ENCODE measurements at places on chromosomes 3 and 15.
A peak's percentile ranks its signal among the peaks of the same experiment; 100 is the strongest.

DNA sequence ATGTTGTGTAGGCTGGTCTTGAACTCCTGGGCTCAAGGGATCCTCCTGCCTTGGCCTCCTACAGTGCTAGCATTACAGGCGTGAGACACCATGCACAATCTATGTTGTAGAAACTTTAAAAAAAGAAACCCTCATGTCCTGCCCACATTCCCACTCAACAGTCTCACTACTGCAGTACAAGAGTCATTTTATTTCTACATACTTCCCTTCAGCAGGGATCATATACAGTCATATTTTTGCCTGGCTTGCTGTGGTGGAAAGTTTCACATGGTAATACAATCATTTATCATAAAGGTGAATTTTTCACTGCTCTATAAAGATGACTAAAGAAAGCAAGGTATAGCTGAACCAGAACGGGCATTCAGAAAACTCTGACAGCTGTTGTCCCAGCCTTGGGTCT is 53.8 kb upstream of the PIK3CB start:
- no peak for DNase-seq

- DNase-seq, result no peak
Observed at GRCh38 chr3:155196131-155197021, 97.1 kb downstream of the STRIT1 start.

GRCh38 chr3:142578329-142579223 is at the start of gene ATR:
ATR (minus strand) TSS chr3:142578733; CDS start chr3:142578704, 29 bp downstream.
- DNase-seq, result peak; percentile 97

DNA sequence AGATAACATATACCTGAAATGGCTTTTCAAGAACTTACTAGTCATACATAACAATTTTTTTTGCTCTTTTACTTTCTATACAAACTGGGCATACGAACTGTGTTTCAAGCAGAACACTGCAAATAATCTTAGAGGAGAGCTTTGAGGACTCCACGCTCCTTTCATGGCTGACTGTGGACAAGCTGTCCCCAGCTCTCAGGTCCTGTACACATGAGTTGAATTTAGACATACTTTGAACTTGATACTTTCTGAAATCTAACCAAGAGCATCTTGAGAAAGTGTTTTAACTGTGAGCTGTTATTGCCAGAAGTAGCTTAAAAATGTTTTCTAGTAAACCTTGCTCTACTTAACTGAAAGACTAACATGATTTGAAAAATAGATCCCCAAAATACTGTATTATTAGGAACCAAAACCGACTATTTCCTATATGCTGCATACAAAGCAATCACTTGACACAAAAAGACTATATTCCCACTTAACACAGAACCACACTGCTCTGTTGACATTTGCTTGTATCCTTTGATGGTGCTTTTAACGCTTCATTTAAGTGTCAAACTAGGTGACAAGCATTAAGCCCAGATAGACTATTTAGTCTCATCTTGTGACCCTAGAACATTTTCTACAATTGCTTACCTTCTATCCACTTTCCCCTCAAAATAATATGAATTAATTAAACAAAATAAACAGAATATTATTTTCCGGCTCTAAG is 755.8 kb downstream of the ROBO1 start:
- DNase-seq, result no peak

DNA sequence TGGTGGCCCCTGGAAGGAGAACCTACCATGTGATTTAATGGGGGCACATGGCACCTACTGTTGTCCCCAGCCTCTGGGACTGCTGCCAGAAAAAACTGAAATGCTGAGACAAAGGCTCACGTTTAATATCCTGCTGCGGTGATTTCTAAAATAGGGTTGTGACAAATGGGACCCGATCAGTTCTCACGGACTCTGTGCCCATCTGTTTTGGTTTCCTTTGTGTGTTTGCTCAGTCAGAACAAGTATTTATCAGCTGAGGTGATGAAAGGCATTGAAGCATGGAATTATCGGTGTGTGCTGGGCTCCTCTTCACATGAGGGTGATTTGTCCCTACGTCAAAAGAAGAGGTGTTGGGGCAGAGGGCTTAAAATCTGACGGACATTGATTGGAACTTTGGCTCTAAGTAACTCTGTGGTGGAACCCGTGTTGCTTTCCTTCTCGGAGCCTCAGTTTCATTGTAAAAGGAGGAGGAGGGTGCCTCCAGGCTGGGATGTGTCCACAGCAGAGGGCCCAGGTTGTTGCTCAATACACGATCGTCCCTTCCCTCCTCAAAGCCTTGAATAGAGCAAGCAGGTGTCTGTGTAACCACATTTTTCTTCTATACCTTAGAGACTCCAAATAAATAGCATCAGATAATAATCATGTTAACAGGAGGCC is 283.3 kb upstream of the RGMA start:
- no peak for DNase-seq

DNA sequence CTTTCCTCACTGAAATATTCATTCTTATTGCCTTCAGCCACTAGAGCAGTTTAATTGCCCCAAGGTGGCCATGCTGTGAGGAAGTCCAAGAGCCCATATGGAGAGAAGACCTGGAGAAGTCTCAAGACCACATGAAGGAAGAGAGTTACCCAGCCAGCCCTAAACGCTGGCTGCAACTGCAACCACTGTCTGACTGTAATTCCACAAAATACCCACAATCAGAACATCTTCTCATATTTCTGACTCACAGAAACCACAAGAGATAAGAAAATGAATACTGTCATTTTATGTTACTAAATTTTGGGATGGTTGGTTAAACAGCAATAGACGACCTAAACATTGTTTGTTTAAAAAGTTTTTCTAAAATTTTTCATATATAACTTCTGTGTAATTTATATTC is 14.7 kb upstream of the SST start:
- no peak for DNase-seq

DNA sequence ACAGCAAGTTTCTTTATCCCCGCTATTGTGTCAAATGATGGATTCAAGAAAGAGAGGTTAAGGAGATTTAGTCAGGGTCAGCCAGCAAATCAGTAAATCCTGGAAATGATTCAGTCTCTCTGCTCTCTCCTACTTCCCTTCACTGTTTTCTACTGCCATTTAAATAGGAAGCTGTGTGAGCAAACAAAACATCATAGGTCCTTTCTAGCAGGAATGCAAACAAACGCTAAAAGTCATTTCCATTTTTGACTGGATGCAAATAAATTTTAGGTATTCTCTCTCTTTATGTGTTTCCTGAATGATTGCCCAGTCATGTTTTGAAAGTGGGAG is 299.4 kb upstream of the RORA start:
- no peak for DNase-seq

DNA sequence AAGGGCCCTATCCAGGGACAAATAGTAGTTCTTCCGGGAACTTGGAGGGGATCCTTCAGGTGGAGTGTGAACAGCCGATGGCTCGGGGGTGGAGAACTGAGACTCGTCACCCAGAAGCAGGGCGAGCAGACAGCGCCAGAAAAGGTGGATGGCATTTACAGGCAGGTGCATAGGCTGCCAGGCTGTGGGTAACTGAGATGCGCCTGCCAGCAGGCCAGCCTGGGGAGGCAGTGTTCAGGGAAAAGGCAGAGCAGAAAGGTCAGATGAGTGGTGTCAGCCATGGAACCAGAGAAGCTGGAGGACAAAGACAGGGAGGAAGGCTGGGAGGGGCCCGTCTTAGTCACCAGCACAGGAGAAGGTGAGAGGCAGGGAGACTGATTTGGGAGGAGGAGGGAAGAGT is 53.0 kb upstream of the SEC22A start:
- no peak for DNase-seq
